ENCODE measurements at places on chromosomes 16 and 17. TPM values are rescaled to one million over a fixed set of nuclear protein-coding genes. Genes with fewer than 3 reads are reported as not detected.

The ASB16 gene
- 0.89 TPM for total RNA-seq

- DNase-seq, result no peak
These were observed 35.0 kb downstream of the ZCCHC14 start for GRCh38 chr16:87457709-87458423.

DNA sequence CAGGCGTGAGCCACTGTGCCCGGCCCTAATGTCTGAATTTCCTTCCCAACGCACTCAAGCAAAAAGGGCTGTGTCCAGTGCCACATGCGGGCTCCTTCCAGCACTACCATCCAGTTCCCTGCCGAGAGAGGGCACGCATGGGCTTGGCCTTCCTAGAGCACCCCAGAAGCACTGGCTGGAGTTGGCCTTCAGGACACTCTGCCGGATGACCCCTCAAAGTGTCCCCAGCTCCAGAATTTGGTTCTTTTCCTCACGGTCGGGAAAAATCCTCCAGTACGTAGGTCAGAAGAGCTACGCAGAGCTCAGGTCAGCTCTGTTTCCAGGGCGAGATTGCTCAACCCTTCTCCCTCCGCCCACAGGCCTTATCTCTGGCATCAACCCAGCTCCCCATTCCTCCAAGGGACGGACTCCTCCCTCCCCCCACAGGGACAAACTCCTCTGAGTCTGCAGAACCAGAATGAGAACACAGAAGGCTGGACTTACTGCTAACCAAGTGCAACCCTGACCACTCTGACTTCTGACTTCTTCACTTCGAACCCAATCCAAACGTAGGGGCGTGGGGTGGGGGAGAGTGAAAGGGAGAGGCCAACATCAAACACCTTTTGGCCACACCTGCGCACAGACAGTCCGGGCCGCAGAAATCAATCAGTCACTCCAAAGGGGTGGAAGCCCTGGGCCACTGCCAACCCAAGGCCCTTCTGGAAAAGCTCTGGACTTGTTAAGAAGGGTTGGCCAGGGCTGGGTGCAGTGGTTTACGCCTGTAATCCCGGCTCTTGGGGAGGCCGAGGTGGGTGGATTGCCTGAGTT is 3.6 kb downstream of the CDC42EP4 start:
- DNase-seq, result no peak

DNA sequence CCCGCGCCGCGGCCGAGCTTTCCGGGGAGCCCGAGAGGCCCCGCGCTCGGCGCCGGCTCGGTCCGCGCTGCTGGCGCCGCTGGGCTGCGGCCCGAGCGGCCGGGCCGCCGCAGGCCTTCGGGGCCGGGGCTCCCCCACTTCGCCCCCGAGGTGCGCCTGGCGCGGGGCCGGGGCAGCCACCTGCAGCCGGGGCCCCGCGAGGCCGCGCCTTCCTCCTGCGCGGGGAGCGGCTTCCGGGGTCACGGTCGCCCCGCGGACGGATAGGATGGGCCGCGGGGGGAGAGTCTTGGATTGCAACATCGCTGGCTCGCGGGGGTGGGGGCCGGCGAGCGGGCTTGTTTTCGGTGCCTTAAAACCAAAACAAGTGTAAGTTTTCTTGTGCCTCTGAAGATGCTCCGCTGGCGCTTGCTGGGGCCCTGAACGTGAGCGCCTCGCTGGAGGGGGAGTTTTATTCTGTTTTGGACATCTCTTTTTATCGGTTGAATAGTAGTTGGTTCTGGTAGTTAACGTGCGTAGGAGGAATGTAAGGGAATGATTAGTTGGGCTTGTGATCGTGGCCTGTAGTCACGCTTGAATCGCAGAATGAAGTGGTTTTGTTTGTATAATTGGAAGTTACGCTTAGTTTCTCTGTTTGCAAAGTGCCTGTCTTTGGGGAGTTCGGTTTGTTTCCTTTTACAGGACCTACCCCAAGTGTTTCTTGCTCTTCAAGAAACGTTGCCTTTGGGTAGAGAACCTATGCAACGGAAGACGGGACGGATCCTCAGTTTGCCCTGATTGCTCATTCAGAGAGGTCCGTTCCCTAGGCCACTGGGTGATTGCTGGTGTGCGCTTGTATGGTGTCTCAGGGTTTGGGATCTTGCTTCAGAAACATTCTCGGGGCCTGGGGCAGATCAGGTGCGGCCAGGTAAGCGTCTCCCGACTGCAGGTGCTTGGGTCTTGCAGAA is 724 bp downstream of the UBE2I start:
- DNase-seq, result no peak

- DNase-seq, result no peak
These were observed 1.3 kb upstream of the HERPUD1 start for GRCh38 chr16:56930486-56931270.

GRCh38 chr17:32007463-32008298 is 498 bp downstream of the LRRC37B start:
- no peak for DNase-seq

- DNase-seq, result no peak
These were observed 94.7 kb upstream of the MPHOSPH6 start for GRCh38 chr16:82264756-82265155.

GRCh38 chr17:61064087-61064951 is 335.3 kb upstream of the TBX2 start:
- no peak for DNase-seq

The TBC1D3D gene
- total RNA-seq, result 2.3 TPM

The RAB37 gene
- total RNA-seq, result 0.69 TPM

DNA sequence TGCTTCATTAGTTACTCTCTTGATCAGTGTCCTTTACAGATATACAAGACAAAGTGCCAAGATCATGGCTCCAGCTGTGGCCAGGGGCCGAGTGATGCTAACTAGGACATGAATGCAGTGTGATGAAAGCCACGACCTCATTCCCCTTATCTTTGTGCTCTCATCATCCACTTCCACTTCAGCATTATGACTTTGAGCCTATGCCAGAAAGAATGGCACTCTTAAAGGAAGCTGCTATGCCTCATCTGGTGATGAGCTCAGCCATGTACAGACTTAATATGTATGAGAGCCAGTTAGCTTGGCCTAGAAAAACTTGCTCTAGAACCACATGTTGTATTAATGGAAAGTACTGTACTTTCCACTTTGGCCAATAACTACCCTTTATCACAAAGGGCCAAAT is 179.1 kb downstream of the TOX3 start:
- DNase-seq, result no peak
